ENCODE measurements at places on chromosomes 3 and 15.

GRCh38 chr3:105733356-105733755 lies 135.5 kb downstream of the CBLB start:
- DNase-seq: no peak

- DNase-seq: no peak
Measured at GRCh38 chr15:34943711-34944110, 25.8 kb downstream of the AQR start.

GRCh38 chr15:29734917-29735572 lies 87.2 kb downstream of the TJP1 start:
- no peak for DNase-seq

- DNase-seq: no peak
Measured at GRCh38 chr3:11910971-11911531, 64.4 kb upstream of the TAMM41 start.

- no peak for DNase-seq
Measured at GRCh38 chr3:119597548-119598288, at the start of gene PLA1A. Gene PLA1A, plus strand, starts transcription at chr3:119597885. Its CDS starts 29 bp downstream, at chr3:119597914.

- no peak for DNase-seq
Measured at GRCh38 chr3:182668541-182668940, 124.8 kb upstream of the ATP11B start.

- DNase-seq: no peak
Measured at GRCh38 chr15:94182883-94183282, 48.5 kb upstream of the MCTP2 start.

DNA sequence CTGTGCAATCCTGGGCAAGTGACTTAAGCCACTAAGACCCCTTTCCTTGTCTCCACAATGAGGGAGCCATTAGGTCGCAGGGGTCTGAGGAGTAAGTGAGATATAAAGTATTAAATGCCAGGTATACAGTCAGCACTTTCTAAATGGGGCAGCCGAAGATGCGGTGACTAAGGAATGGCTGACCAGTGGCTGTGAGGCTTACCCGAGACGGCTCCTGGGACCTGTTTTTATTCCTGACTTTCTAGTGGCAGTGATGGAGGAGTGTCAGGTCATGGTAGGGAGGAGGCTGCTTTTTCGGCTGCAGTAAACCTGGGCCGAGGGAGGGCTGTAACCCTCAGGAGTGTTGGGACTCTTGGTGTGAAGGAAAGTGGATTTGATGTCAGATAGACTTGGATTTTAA lies 52.3 kb downstream of the TRAK1 start:
- no peak for DNase-seq

DNA sequence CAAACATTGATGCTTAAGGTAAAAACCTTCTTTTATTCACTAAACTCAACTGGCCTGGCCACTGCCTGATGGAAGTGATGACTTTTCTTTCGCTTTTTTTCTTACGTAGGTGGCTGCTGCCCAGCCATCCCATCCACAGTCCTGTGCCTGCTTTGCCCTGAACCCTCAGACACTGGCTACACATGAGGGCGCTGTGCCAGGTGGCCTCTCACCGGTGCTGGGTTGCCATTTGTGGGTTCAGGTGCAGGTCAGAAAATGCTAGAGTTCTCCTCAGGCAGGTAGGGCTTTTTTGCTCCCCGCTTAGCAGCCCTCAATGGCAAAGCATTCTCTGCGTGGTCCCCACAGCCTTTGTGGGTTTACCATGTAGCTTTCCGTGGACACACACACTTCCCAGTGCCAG lies 88.3 kb upstream of the PRR23E start:
- no peak for DNase-seq

DNA sequence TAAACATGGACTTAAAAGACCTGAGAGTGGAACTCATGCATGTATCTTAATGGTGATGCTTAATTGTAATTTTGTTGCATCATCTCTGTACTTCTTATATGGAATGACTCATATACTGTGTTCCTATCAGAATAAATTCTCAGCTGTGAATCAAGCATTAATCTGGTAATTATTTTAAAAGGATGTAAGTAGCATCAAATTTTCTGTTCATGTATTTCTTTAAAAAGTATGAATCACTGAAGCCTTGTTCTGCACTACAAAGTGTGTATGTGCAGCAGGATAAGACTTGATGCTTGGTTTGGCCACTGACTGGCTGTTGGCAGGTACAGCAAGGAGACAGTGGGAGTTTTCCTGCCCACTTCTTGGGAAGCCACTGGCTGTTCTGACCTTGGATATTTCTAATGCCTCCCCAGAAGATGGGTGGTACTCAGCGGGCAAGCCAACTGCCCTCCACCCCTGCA lies 123.9 kb downstream of the ANO10 start:
- no peak for DNase-seq

- no peak for DNase-seq
Measured at GRCh38 chr3:10495003-10495402, 10.4 kb downstream of the ATP2B2 start.

- DNase-seq: no peak
Measured at GRCh38 chr3:37918627-37919026, 56.9 kb downstream of the CTDSPL start.

DNA sequence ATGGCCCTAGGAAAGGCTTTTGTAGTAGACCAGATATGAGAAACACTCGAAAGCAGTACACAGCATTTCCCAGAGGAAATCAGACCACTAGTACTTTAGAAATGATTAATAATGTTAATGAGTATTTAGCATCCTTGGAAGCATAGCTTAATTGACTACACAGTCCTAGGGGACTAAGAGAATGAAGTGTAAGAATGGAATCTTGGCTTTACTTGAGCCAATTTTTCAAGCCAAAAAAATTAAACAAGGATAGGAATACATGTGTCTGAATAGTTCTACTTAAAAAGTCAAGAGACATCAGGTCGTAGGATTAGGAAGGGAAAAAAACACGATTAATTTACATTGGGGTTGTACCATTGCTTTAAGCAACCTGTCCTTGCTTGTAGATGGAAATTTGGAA lies 38.2 kb downstream of the DPPA2 start:
- DNase-seq: no peak

Measured in HAP-1 (cell line).